Mucosa of gallbladder (tissue), 1 donor: ENCODE measurements at places on chromosomes 7 and 10. TPM values are rescaled to one million over a fixed set of nuclear protein-coding genes. Genes with fewer than 3 reads are reported as not detected.

The ACHE gene
- 8.4 TPM for total RNA-seq

The CLRN3 gene
- 40.8 TPM for total RNA-seq

The BCL7B gene
- total RNA-seq = 57.7 TPM

The GSTO2 gene
- 17.2 TPM for total RNA-seq

The AGR2 gene
- 979 TPM for total RNA-seq

The SPDYE2 gene
- not detected for total RNA-seq

The PAXIP1 gene
- 12.5 TPM for total RNA-seq

The HOXA7 gene
- not detected for total RNA-seq

The ARL4A gene
- total RNA-seq = 19.1 TPM
